Fibroblast of skin of scalp (primary cell): ENCODE measurements at places on chromosomes 6 and 20.
A peak's percentile ranks its signal among the peaks of the same experiment; 100 is the strongest.

DNA sequence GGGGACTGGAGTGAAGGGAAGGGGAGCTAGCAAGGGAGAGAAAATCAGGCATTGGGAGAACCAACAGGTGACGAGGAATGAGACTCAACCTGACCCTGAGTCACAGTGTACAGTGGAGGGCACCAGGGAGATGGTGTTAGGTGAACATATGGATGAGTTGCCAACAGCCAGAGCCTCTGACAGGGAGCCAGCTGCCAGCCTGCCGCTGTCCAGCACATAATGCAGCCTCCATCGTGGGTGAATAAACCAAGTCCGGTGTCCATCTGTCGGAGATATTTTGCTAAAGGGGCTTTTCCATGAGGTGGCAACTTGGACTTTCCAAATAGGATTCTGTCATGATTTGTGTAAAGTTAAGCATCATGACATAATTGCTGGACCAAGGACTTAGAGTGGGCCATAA, 88.1 kb downstream of the CDH4 start:
- DNase-seq = no peak

DNA sequence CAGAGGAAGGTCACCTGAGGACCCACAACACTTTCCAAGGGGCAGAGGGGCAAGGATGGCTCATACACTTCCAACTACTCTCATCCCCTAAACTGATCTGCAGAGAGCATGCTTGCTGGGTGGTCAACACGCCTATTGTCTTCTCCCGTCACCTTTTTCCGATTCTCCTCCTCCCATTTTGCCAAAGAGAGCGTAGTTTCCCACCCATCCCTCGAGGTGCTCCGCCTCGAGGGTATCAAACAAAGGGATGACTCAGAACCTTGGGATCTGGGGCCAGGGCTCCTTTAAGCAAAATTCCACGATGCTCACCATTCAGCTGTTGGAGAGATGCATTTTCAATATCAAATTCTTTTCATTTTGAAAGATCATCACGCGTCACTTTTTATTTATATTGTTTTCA, 507.5 kb upstream of the SULF2 start:
- DNase-seq = peak; percentile 35

DNA sequence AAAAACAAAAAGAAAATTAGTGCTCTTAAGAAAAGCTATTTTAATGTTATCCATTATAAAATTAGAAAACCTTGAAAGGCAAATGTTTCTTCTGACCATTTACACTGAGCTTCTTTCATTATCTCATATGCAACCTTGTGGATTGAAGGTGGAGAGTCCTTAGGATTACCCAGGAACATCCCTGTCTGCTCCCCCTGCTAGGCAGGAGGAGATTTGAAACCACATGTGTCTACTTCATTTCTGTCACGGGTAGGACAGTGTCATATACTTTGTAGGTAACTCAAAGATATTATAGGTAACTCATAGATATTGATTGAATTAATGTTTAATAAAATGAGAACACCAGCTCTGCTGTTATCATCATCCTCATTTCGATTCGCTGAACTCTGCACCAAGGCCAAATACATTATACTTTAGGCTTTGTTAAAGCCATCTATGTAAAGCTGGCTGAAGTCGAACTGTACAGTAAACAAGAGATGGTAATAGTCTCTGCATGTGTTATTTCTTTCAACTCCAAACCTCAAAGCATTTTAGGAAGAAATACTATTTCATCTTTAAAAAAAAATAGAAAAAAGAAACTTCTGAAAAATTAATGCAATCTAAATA, 49.5 kb downstream of the HDAC2 start:
- no peak for DNase-seq

- no peak for DNase-seq
Measured at GRCh38 chr6:31299511-31299910, 27.6 kb upstream of the HLA-C start.

DNA sequence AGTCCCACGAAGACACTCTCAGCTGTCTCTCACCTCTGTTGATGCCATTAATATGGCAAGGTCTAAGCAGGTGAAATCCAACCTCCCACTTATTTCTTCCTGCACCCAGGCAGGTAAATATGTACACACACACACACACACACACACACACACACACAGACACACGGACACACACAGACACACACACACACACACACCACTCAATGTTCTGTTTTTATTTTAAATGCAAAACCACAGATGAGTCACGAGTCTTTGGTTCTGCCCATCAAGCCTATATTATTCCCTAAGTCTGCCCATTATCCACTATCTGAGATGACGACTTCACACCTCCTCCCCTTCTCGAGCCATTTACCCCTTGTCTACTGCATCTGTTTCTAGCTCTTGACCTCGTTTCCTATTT, 344.7 kb downstream of the CDH26 start:
- no peak for DNase-seq

DNA sequence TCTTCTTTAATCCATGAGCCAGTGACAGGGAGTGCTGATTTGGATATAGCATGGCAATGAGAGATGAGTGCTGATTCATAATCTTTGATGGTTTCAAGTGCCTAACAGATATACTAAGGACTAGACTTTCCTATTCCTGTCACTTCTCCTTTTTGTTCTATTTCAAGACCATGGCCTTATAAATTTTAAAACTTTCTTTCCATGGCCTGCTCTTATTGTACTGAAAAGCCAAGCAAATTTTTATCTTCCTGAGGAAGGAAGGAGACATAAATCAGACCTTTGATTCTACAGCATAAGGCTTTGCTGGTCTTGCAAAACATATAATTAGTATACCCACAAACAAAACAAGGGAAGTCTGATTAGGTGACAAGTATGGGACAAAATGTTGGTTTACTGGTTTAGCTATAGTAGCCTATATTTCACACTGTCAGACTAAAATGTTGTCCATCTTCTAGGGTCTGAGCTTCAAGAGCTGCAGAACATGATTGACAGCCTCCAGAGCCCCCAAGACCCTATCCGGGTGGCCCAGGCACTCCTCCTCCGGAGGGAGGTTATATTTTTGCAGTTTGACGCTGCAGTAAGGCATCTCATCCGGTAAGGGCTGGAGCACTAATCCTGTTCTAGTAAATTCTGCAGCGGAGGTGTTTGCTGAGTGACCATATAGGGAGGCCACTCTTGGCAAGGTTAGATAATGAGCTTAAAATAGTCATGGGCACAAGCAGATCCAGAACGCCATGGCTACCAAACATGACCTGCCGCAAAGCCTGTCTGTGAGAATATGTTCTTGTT, 82.3 kb downstream of the CD164 start:
- DNase-seq = no peak

DNA sequence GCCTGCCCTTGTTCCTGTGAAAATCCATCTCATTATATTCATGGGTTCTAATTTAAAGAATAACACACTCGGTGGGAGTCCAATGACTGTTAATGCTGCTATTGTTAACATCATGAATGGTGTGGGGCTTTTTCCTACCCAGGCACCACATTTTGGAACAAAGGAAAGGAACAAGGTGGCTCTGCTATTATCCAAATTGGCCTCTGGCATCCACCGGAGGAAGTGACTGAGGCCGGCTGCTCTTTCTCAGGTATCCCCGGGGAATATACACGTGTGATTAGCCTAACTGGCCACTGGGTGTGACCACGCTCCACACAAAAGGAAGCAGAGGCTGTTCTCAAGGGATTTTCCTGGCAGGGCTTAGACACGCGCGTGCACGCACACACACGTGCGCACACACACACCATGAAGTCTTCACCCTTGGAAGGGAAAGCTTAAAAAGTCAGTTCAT, 601.2 kb upstream of the ARID1B start:
- DNase-seq = no peak

DNA sequence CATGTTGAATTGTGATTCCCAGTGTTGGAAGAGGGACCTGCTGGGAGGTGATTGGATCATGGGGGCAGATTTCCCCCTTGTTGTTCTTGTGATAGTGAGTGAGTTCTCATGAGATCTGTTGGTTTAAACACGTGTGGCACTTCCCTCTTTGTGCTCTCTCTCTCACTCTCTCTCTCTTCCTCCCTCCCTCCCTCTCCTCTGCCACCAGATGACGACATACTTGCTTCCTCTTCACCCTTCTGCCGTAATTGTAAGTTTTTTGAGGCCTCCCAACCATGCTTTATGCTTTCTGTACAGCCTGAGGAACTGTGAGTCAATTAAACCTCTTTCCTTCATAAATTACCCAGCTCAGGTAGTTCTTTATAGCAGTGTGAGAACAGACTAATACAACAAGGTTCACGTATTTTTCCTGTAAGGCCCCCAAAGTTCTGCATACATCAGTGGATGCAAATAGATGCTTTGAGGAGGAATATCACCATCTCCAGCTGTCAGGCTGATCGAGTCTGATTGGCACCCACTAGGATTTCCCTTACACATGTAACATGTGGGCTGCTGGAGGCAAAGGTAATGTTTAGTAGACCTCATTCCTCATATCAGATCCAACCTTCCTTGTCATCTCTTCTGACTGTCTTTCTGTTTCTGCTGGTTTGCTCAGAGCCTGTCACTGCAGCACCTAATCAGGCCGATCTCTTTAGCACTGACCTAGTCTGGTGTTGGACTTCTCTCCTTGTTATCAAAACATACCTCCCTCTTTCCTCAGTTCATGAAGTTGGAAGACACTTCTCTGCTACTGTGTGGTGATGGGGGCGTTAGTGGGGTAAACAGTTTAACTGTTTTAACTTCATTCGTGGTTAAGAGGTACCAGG, 54.3 kb upstream of the BACH2 start:
- DNase-seq = no peak

- no peak for DNase-seq
Measured at GRCh38 chr6:90220273-90220672, 76.4 kb downstream of the BACH2 start.

- DNase-seq = no peak
Measured at GRCh38 chr6:168078175-168078942, 653 bp downstream of the FRMD1 start.

GRCh38 chr6:35302604-35303241, 5.1 kb downstream of the DEF6 start:
- DNase-seq = peak; percentile 35

DNA sequence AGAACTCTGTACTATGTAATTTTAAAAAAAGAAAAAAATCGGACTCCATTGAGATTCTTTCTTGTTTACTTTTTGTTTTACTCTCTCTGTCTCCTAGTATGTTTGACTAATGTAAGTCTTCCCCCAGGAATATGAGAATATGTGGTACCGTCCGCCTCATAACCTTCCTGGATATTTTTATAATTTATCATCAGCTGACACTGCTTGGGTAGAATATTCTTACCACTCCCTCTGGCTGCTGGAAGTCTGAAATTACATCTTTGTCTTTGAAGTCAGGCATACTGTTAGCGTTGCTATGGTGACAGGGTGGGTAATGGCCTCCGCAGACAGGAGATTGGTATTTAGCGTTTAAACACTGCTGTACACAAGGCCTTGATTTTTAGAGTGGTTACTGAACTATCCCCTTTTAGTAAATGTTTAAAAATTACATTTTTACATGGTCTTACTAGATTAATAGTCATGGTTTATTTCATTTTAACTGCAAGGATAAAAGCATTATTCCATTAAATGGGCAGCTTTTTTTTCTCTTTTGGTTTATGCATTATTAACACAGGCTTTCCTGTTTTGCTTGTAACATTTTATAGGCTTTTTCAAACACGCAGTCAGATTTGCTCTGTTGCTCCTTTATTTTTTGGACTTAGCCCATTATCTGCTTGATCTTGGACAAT, 176.4 kb downstream of the ARID1B start:
- peak; percentile 99 for DNase-seq

- no peak for DNase-seq
Measured at GRCh38 chr6:121616406-121616805, 181.0 kb downstream of the GJA1 start.
